ENCODE measurements at places on chromosomes 3 and 15.

- DNase-seq: no peak
These were observed 119.1 kb downstream of the ADCY5 start for GRCh38 chr3:123329636-123330340.

GRCh38 chr15:68353421-68354135 lies 76.0 kb downstream of the FEM1B start:
- no peak for DNase-seq

- no peak for DNase-seq
These were observed 1241.5 kb upstream of the GBE1 start for GRCh38 chr3:83002869-83003445.

- DNase-seq: no peak
These were observed 33.4 kb downstream of the CLDN1 start for GRCh38 chr3:190288836-190289235.

GRCh38 chr3:122415762-122416654 lies at the start of gene WDR5B:
TSS of gene WDR5B (minus strand) at chr3:122416062. CDS start at chr3:122415528, 534 bp downstream.
- DNase-seq: no peak

GRCh38 chr3:187286467-187287059 lies 5.0 kb downstream of the MASP1 start:
- DNase-seq: no peak

DNA sequence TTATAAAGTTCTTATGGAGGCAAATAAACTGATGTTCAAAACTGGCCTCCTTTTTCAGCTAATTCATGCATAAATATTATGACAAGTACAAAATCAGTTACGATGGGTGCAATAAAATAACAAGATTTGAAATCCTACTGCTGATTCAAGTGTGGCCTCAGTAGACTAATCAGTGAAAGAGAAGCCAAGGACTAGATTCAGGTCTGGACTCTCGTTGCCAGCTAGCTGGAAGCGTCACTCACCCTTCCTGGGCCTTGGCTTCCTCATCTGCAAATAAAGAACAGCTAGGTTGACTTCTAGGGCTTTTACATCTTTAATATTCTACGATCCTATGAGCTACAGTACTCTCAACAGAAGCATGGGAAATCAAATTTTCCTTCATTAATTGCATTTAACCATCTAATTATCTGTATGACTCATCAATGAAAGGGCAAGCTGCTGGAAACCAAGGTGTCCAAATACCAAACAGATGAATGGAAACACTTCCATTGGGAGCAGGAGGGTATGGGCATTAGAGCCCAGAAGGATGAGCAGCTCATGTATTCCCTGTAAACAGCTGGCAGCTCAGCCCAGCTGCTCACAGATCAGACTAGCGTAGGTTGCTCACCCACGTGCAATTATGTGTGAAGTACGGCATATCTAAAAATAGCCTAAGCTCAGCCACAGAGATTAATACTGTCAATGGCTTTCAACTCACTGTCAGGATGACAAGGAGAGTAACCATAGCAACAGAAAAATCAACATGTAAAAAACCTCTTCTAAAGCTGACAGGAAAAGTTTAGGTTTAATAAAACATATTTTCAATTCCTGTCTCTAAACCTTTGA lies 294.8 kb downstream of the PLCL2 start:
- no peak for DNase-seq

DNA sequence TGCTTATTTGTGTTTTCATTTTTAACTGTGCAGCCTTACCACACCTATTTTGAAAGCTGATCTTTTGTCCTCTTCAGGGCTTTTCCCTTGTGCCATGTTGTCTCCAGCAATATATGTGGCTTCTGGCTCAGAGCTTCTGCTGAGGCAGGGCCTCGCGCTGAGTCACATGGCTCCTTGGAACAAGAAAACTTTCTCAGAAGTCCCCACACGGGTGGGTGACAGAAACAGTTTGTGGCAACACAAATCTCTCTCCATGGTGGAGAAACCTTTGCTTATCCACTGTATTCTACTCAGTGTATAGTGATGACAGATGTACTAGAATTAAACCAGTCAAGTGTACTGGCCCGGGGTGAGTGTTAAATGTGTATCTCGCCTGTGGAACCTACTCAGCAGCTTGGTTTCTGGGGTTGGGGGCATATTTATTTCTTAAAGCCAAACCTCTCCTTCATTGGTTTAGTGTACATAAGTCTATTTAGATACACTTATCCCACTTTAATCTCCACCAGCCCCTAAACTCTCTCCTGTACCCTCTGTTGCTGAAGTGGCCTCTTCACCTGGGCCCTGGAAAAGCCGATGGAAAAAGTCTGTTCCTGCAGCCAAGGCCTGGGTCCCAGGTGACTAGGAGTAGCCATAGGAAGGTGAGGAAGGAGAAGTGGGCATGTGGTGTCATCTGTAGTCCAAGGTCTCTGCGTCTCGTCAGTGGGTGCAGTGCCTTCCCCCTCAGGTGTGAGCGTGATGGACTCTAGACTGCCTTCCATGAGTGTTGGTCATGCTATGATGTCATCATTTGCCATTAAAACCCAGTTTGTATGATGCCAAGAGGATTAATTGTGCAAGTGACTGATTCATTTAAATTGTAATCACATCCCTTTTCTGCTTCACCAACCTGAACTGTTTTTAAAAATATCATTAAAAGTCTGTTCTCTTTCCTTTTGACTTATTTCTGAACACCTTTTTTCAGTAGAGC lies 3.2 kb upstream of the FBXL22 start:
- no peak for DNase-seq

GRCh38 chr3:186471771-186472170 lies 72.4 kb downstream of the CRYGS start:
- no peak for DNase-seq

- DNase-seq: no peak
These were observed 31.5 kb upstream of the PRSS50 start for GRCh38 chr3:46749129-46749528.

DNA sequence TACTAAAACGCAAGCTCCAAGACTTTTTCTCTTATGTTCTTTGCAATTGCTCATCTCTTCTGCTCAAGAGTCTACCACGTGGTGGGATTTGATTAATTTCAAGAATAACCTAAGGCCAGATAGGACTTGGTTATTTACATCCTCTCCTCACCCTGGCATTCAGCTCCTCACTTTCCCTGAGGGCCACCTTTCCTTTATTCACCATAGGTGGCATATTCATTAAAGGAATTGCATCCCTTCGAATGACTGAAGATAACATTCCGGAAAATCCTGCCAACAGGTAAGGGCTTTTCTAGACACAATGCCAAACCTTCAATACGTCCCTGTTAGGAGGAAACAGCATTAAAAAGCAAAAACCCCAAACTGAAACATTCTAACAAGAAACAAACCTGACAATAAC lies 220.0 kb upstream of the KBTBD8 start:
- no peak for DNase-seq

DNA sequence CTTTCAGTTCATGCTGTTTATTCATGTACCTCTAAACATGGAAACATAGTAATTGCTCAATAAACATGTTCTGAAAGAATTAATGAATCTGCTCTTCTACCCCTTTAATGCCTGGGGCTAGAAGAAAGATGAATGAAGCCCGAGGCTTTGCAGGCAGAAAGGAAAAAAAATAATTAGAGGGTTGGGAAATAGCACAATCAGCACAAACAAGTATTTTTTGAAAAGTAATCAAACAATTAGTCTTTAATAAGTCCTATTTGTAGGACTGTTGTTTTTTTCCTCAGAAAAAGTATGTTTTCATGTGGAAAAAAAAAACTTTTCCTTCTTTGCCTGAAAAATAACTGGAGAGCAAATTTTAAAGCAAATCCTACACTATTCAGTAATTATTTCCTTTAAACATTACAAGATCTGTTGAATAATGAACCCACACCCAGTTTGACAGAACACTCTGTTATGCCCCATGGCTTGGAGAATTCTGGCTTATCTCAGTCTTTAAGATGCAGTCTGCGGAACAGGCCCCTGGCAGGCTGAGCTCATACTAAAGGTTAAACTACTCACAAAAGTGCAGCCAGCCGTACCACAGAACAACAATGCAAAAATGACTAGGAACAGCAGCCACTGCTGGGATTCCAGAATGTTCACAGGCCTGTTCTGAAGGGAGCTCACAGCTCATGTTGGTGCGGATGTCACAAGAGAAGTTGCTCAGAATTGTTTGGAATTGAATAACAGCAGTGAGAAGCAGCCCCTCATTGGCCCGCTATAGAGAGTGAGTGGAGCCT lies 79.2 kb downstream of the ABI3BP start:
- DNase-seq: no peak

GRCh38 chr3:150412561-150413231 lies 4.6 kb downstream of the TSC22D2 start:
- DNase-seq: no peak

GRCh38 chr3:131386429-131387165 lies 5.0 kb downstream of the NUDT16 start:
- peak; percentile 4 for DNase-seq

DNA sequence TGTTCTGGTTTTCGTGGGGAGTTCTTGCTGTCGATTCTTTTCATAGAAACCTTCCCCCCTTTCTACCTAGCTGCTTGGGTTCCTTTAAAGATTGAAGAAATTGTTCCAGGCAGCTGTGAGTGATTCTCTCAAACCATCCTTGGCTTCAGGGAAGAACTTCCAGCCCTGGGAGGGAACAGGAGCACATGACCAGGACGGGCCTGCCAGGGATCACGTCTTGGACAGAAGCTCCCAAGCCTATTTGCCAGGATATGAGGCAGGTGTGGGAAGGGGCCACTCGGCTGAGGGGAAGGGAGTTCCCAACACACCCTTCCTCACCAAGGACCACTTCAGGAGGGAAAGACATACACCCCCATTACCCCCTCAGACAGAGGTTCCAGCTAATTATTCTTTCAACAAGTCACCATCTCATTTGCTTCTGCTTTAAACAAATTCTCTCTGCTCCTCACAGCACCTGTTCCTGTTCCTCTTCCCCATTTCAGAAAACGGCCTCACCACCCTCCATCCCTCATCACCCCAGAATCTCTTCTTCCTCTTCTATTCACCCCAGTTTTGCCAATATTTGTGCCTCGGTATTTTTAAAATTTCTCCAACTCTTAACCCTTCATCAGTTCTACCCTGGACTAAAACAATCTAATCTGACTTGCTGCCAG lies 62.5 kb downstream of the WHAMM start:
- DNase-seq: no peak

DNA sequence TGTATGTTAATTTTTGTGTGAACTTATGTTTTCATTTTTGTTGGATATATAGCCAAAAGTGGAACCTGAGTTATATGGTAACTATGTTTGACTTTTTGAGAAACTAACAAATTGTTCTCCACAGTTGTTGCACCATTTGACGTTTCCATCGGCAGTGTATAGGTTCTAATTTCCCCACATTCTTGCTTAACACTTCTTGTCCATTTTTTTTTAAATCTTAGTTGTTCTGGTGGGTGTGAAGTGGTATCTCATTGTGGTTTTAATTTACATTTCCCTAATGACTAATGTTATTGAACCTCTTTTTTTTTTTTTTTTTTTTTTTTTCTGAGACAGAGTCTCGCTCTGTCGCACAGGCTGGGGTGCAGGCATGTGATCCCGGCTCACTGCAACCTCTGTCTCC lies 8.0 kb downstream of the NISCH start:
- no peak for DNase-seq

DNA sequence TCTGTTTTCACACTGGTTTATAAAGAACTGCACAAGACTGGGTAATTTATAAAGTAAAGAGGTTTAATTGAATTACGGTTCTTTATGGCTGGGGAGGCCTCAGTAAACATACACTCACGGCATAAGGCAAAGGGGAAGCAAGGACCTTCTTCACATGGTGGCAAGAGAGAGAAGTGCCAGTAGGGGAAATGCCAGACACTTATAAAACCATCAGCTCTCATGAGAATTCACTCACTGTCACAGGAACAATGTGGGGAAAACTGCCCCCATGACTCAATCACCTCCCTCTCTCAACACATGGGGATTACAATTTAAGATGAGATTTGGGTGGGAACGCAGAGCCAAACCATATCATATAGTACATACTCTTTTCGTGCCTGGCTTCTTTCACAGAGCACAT lies 42.4 kb downstream of the MAP2K1 start:
- DNase-seq: no peak

DNA sequence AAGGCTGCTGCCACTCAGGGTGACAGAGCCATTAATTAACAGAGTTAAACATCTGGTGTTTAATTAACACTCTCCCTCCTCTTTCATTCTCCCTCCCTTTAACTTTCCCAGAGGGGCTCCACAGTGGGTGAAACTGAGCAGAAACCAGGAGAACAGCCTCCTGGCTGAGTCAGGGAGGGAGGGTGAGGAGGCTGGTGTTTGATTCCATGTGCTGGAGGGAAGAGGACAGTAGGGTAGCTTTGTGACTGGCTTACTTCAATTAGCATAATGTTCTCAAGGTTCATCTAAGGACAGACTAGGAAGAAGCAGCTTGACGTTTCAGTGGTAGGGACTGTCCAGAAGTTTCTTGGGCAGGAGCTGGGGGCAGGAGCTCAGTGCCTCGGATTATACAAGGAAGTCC lies 62.8 kb downstream of the SEMA5B start:
- no peak for DNase-seq

- DNase-seq: no peak
These were observed 134.6 kb downstream of the CMSS1 start for GRCh38 chr3:99952306-99952705.

DNA sequence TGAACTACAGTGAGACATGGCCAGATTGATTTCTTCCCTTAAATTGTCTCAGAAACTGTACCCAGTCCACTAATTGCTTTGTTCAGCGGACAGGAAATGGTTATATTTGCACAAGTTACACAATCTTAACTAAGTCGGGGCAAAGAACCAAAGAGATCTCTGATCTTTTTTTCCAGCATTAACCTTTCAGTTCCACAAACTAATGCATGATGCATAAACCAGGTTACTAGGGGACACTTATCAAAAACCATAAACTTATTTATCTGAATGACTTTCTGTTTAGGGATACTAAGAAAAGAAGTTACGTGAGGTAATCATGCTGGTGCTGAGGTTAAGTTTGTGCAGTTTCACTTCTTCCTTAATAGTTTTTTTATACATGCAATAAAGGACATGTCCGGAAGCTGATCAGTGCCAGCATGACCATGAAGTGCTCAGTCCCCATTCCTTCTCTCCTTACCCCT lies 22.4 kb downstream of the FNDC3B start:
- DNase-seq: no peak

GRCh38 chr15:75123395-75123794 lies 78.3 kb upstream of the C15orf39 start:
- no peak for DNase-seq

DNA sequence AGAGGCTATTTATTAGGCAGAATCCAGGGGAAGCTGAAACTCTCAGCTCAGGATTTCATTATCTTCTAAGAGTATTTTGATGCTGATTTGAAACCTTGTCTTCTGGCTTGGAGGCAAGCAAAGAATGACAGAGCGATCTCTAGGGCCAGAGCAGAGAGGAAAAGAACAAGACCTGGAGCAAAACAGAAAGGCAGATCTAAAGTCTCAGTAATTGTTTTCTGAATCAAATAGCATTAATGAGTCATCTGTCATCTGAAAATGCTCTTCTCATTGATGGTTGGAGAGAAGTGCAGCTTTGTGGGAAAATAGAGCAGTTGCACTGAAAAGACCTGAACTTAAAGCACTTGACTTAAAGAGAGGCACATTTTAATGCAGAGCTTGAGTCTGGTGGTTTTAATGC lies 385.9 kb downstream of the RAP2B start:
- DNase-seq: no peak

DNA sequence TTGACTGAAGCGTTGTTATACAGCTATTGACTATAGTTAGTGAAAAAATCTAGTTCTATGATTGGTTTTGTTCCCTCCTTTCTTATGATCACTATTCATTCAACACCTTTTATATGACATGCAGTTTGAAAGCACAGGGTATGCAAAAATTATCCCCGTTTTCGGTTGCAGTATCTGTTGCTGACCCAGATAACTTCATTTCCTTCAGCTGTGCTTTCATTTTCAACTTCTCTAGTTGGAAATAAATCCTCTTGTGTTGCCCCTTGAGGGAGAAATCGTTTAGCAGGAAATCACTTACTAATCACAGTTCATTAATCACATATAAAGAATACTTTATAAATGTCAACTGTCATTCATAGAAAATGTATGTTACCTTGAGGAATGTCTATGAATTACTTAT lies 55.1 kb downstream of the MBNL1 start:
- no peak for DNase-seq
